Activated CD4-positive, alpha-beta memory T cell treated with anti-CD3 and anti-CD28 coated beads, Interleukin-2, amount 10 ng/mL, durations not matched to agents 7 days and 5 days (primary cell): ENCODE measurements at places on chromosomes 6 and 20. TPM values are rescaled to one million over a fixed set of nuclear protein-coding genes. Genes with fewer than 3 reads are reported as not detected.

DNA sequence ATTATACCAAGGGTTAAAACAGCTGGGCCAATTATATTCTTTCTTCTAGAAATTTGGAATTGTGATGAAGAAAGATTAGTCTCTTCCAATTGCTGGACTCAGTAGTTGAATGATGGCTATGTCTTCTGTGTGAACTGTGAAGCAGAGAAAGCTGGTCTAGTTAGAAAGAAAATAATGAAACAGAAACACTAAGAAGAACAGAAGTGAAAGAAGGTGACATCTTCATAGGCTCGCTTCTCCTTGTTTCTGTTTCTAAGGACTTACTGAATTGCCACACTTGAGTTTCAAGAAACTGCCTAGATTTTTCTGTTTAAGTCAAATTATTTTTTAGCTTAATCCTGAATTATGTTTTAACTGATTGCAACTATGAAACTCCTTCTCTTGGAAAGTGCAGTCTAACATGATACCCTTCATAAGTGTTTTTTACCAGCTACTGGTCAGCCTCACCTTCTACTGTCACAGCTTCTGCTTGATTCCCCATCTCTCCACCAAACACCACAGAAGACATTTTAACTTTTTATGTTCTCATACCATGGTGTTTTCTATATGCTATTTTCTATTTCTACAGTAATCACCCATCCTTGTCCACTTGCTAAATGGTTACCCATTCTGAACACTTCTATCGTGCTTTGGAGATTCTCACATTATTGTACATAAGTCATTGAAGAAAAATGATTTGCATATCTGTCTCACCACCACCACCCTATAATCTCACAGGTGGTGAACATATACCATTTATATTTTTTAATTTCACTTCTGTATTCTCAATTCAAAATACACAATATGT, 268.8 kb downstream of the GRIK2 start:
- DNase-seq = no peak
- H3K4me3 ChIP-seq = no peak overlapping the region
- no peaks in the 10 kb centered on the region for H3K27me3 ChIP-seq
- no peaks in the 10 kb centered on the region for H3K4me1 ChIP-seq

GRCh38 chr6:99014061-99014460, 66.3 kb upstream of the FBXL4 start:
- no peak overlapping the region for H3K4me3 ChIP-seq
- peaks cover 3% of the 10 kb centered on the region for H3K27me3 ChIP-seq
- no peak for DNase-seq

DNA sequence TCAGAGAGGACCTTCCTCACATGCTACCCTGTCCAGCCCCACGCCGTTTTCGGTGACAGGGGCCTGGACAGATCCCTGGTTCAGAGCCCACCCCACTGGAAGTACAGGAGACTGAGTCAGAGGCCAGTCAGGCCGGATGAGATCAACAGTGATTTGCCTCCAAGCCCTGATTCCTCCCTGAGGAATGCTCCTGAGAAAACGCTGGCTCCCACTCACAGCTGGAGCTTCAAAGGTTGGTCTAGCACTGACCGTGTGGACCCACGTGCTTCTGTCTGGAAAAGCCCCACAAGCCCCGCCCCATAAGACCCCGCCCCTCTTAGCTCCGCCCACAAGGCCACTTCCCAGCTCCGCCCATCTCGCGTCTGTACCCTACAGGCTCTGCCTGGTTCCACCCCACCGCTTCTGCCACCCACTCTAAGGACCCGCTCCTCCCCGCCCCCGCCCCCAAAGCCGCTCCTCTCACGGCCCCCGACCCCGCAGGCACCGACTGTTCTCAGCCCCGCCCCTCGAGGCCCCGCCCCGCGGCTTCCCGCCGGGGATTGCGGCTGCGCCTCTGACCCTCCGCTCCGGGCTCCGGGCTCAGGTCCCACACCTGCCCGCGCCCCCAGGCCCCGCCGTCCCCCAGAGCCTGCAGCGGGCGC, 64.9 kb upstream of the BHLHE23 start:
- peaks cover 20% of the 10 kb centered on the region for H3K27me3 ChIP-seq
- no peaks in the 10 kb centered on the region for H3K36me3 ChIP-seq

GRCh38 chr6:45827952-45828530, 187.6 kb downstream of the CLIC5 start:
- no peaks in the 10 kb centered on the region for H3K27me3 ChIP-seq
- no peak overlapping the region for H3K4me3 ChIP-seq
- DNase-seq = no peak

DNA sequence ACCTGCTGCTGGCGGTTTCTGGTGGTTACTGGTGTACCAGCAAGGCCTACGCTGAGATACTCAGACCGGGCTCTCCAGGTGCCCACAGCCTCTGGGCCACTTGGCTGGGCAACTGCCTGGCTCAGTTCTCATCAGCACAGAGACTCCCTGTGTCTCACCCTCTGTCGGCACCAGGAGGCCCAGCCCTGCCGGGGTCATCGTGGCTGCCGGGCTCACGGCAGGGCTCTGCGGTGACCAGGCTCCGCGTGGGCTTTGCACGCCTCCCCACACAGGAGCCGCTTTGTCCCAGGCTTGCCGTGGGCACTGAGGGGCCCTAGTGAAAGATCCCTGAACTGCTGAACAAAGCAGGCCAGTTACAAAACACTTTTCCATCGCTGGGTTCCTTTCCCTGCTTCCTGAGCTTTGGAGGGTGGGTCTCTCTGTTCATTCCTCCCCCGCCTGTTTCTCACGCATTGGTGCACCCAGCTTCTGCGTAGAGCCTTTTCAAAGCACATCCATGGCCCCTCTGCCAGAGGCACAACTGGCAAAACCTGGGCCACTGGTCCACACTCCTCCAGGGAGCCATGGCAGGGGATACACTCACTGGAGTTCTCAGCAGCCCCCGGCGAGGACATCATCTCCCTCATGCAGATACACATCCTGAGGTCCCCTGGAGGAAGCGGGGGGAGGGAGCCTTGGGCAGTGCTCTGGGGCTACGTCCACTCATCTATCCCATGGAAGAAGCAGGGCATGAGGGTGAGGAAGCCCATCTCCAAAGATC, 117.0 kb downstream of the NFATC2 start:
- peaks cover 73% of the 10 kb centered on the region for H3K36me3 ChIP-seq
- H3K4me3 ChIP-seq = no peak overlapping the region
- peak overlapping the region; percentile 73 for H3K27ac ChIP-seq
- H3K4me1 ChIP-seq = peaks cover 88% of the 10 kb centered on the region

DNA sequence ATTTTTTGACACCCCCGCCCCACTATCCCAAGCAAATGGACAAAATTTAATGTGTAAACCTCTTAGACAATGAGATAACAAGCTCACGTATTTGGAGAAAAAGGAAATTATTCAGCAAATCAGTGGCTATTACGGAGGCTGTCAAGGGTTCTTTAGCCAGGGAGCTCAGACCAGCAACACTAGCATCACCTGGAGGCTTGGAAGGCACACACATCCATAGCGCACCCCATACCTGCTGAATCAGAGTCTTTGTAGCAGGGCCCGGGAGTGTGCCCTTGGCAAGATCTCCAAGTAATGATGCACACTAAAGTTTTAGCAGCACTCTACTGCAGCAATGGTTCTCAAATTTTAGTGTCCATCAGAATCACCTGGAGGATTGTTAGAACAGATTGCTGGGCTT, 223.2 kb upstream of the BTBD3 start:
- no peaks in the 10 kb centered on the region for H3K27me3 ChIP-seq
- DNase-seq = no peak
- no peaks in the 10 kb centered on the region for H3K36me3 ChIP-seq
- H3K27ac ChIP-seq = no peak overlapping the region

DNA sequence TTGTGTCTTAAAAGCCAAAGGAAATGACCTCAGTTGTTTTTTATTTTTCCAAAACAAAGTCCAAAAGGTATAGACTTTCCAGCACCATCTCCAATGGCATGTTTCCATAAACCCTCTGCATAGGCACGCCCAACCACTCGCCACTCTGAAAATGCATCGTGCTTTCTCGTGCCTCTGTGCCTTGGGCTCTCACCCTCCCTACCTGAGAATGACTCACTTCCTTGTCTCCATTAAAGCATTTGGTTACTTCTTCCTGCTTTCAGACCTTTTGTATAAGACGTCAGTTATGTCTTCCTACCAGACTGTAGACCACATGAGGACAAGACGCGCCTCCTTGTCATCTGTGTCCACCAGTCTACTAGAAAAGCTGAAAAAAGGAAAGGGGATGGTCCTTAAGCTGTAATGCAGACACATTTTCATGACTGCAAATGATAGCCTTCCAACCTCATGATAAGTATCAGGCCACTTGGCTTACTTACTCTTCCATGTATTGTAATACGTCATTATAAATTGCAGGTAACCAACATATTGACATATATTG, 61.2 kb upstream of the CDYL start:
- H3K4me3 ChIP-seq = no peak overlapping the region
- DNase-seq = no peak
- H3K27ac ChIP-seq = no peak overlapping the region
- no peaks in the 10 kb centered on the region for H3K36me3 ChIP-seq

DNA sequence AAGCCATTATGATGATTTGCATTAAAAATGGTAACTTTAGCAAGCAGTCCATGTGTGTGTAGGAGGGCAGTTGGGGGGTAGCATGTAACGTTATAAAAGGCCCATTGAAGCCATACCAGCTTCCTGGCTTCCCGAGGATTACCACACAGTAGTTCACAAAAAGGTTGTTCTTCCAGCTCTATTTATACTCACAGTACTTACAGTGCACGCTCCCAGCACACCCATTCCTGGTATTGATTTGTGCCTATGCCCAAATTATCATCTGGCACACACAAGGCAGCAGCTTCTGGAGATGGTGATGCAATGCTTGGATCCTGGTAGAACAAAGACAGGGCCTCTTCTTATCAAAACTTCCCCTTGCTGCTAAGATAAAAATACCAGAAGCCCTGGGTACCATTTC, 436.8 kb downstream of the HAO1 start:
- no peaks in the 10 kb centered on the region for H3K4me1 ChIP-seq
- H3K27me3 ChIP-seq = no peaks in the 10 kb centered on the region
- no peaks in the 10 kb centered on the region for H3K36me3 ChIP-seq
- H3K4me3 ChIP-seq = no peak overlapping the region
- H3K27ac ChIP-seq = no peak overlapping the region
- no peak for DNase-seq

GRCh38 chr6:133392641-133393040, 151.5 kb downstream of the EYA4 start:
- no peak overlapping the region for H3K27ac ChIP-seq
- H3K36me3 ChIP-seq = no peaks in the 10 kb centered on the region
- H3K4me3 ChIP-seq = no peak overlapping the region

DNA sequence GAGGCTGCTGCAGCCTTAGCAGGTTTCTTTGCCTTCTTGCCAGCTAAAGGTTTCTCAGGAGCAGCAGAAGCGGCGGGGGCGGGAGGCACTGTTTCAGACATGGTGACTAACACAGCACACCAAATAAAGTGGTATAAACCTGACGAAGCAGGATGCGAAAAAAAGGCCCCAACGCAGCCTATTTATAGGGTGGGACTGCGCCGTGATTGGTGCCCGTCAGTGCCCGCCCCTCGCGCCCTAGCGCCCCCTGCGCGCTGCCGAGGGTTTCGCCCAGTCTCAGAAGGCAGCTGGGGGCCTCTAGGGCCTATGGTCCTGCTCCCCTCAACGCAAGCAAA, 55.0 kb downstream of the TRIM38 start:
- H3K36me3 ChIP-seq = peaks cover 8% of the 10 kb centered on the region
- peak; percentile 86 for DNase-seq
- peaks cover 39% of the 10 kb centered on the region for H3K4me1 ChIP-seq
- no peaks in the 10 kb centered on the region for H3K27me3 ChIP-seq
- peak overlapping the region; percentile 96 for H3K27ac ChIP-seq

- H3K4me1 ChIP-seq = peaks cover 34% of the 10 kb centered on the region
- no peak overlapping the region for H3K27ac ChIP-seq
- H3K36me3 ChIP-seq = peaks cover under 1% of the 10 kb centered on the region
- no peak for DNase-seq
- H3K4me3 ChIP-seq = no peak overlapping the region
- H3K27me3 ChIP-seq = peaks cover 3% of the 10 kb centered on the region
Observed at GRCh38 chr20:47360297-47361056, 4.0 kb upstream of the ZMYND8 start.

GRCh38 chr6:79277109-79277508, 42.6 kb upstream of the HMGN3 start:
- peaks cover 4% of the 10 kb centered on the region for H3K27me3 ChIP-seq
- no peaks in the 10 kb centered on the region for H3K4me1 ChIP-seq
- DNase-seq = no peak
- no peaks in the 10 kb centered on the region for H3K36me3 ChIP-seq

Gene NRSN1
- total RNA-seq = not detected

Gene PDYN
- total RNA-seq = not detected

Gene VPS52
- total RNA-seq = 59.7 TPM

Gene TAAR8
- not detected for total RNA-seq

Gene PRR18
- total RNA-seq = not detected

Gene SLCO4A1
- total RNA-seq = 51.7 TPM
